ENCODE measurements at places on chromosomes 2 and 18.

DNA sequence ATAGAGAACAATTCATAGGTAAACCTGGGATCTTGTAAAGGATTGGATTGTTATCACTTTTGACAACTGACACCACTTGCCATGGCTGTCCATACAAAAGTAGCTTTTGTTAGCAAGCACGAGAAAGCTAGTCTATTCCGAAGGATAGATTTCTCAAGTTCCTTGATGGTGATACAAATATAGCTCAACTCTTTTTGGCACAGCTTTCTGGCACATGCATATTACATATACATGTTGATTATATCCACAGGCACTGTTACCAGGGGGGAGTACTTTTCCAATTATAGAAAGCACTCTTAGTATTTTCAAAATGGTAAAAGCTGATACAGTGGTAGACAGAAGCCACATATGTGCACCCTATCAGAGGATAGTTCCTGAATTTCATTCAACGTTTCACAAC is 168.9 kb downstream of the UPP2 start:
- DNase-seq = no peak

GRCh38 chr2:214737188-214737587 is 72.3 kb downstream of the BARD1 start:
- DNase-seq = no peak

- DNase-seq = no peak
Observed at GRCh38 chr2:239289545-239289944, 111.3 kb downstream of the HDAC4 start.

GRCh38 chr18:66966171-66966570 is 362.3 kb upstream of the CDH19 start:
- no peak for DNase-seq

DNA sequence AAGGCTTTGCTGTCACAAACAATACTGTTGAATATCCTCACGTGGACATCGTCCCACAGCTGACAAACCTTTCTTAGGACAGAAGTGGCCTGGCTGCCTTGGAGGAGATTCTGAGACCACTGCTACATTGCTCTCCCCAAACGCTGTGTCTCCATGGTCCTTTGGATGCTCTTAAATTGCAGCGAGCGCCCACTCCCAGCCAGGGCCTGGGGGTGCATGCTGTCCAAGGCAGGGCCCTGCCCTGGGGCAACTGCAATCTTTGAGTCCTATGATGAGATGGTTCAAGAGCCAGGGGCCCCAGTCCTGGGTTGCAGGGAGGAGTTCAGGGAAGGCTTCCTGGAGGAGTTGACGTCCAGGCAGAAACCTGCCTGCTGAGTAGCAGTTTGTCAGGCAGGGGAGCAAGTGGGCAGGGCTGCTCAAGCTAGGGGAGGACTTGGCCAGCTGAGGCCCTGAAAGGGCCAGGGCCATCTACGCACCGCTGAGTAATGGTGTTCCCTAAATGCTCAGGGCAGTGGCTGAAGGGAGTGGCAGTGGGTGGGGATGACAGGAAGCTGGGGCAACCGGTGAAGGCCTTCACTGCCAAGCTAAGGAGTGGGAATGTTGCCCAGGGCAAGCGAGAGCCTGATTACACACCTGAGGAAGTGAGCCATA is 10.8 kb upstream of the SDC1 start:
- no peak for DNase-seq

DNA sequence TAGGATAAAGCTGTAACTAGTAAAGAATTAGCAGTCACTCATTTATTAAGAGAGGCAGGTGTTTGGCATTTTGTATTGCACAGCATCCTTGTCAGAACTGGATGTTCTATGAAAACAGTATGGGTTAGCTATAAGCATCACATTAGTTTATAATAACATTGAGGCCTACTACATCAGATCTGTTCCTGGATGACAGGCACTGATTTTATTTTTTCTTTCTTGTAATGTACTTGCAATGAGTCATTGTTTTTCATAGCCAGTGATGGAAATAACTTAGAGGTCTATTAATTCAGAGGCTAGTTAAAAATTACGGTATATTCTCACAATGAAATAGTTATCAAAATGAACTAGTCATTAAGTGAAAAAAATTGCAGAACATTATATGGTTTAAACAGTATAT is 13.0 kb upstream of the RMDN2 start:
- DNase-seq = no peak

GRCh38 chr18:69774831-69775230 is 172.8 kb downstream of the CD226 start:
- no peak for DNase-seq

DNA sequence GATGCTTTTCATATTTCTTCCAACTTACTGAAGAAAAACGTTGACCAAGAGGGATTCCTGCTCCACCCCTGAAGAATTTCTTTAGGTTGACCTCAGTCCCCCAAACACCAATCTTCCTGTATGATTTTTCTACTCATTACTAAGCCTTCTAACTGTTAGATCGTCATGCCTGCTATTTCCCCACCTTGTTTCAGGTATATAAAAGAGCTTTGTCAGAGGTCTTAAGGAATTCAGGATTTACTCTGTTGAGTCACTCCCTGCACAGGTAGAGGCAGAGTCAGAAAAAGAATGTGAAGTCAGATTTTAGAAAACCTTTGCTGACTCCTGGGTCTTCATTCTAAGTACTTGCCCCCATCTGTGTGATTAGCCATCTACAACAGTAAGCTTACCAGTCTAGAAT is 83.8 kb upstream of the NOSTRIN start:
- DNase-seq = no peak

DNA sequence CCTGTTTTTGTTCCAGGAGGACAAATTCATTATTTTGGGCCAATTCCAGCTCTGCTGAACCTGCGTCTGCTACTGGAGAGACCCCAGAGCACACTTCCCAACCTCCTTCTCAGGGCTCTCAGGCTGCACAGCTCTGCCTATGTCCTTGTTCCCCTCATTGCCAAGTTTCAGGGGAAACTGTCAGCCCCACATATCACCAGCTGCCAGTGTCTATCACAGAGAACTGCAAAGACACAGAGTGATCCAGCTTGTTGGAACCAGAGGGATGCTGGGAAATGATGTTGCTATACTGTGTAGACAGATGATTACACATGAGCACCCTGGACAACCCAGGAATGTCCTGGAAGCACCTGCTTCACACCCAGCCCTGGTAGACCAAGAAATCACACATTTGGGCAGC is 67.4 kb upstream of the TMEM247 start:
- no peak for DNase-seq

DNA sequence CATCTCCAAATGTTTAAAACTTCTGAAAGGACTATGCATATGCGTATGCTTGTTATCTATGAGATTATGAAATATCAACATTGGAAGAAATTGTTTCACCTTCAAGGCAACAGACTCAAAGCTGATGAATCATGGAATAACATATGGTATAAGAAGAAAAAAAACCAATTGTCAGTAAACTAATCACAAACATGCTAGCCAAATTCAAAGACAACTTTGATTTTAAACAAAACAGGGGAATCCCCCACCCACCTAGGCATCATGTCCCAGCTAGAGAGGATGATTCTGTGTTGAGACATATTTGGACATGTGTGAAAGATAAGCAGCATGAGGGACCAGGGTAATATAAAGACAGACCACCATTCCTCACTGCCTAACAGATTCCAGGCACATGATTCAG is 147.7 kb downstream of the WDPCP start:
- DNase-seq = no peak

GRCh38 chr2:172554352-172555271 is 1.3 kb upstream of the PDK1 start:
- DNase-seq = no peak

- DNase-seq = no peak
Observed at GRCh38 chr2:136714452-136714951, 50.8 kb upstream of the THSD7B start.
